ENCODE measurements at places on chromosomes 12 and 14.

DNA sequence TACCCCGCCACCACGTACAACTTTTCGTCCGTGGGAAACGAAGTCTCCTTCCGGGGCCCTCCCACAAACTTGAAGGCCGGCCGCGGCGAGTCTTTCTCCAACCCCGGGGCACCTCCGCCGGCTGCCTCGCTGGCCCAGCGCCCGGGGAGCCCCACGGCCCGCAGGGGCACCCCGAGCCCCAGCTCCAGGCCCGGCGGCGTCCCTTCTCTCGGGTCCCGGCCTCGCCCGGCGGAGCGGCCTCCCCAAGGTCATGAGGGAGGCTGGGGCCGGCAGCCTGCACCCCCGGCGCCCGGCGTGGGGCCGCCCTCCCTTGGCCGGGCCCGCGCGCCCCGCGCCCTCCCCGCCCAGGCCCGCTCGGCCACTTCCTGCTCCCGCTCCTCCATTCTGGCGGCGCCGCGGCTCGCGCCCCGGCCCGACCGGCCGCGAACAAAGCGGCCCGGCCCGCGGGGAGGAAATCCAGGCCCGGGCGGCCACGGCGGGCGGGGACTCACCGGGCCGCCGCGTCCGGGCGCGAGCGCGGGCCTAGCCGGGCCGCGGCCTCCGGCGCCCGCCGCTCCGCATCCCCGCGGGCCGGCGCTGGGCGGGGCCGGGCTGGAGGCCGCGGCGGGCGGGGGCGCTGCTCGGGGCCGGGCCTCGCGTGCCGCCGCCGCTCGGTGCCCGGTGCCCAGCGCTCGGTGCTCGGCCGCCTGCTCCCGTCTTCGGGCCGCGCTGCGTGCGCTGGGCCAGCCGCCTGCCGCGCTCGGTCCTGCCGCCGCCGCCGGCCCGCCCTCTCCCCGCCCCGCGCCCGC is at the start of gene AKT1:
TSS of gene AKT1 (minus strand) at position 756 of the 788 bp plus-strand sequence. CDS start 3,105 bp downstream, outside the sequence.
- no peak for DNase-seq
- H3K27me3 ChIP-seq, result no peaks in the 10 kb centered on the region
- H3K4me3 ChIP-seq, result peak within 1 kb of the TSS; percentile 88
- H3K4me1 ChIP-seq, result no peaks in the 10 kb centered on the region
- peaks cover 14% of the 10 kb centered on the region for H3K36me3 ChIP-seq
- H3K27ac ChIP-seq, result peak within 1 kb of the TSS; percentile 88

- no peaks in the 10 kb centered on the region for H3K27me3 ChIP-seq
- no peak overlapping the region for H3K27ac ChIP-seq
- no peak overlapping the region for H3K4me3 ChIP-seq
- H3K4me1 ChIP-seq, result no peaks in the 10 kb centered on the region
- no peak for DNase-seq
- H3K36me3 ChIP-seq, result no peaks in the 10 kb centered on the region
Observed at GRCh38 chr14:76647697-76648298, 113.5 kb upstream of the VASH1 start.

GRCh38 chr12:65188179-65188701 is 18.9 kb downstream of the LEMD3 start:
- no peaks in the 10 kb centered on the region for H3K27me3 ChIP-seq
- DNase-seq, result no peak
- no peak overlapping the region for H3K27ac ChIP-seq
- H3K4me1 ChIP-seq, result peaks cover 9% of the 10 kb centered on the region
- no peak overlapping the region for H3K4me3 ChIP-seq

DNA sequence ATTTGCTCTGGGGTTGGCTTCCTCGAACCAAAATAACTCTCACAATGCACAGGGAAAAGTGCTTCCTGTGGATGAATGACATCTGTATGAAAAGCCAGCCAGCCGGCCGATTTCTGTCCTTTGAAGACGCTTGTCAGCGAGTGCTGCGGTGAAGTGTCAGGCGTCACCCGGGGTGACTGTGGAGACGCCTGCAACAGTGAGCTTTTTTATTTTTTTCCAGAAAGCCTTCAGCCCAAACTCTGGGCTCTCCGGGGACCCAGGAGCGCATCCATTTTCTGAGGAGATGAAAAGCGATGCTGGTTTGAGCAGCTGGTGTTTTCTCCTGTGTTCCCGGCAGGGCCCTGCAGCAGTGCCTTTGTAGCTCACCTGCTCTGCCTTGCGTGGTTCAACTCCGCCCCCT is 147.9 kb upstream of the MYL2 start:
- no peaks in the 10 kb centered on the region for H3K27me3 ChIP-seq
- no peak overlapping the region for H3K4me3 ChIP-seq
- DNase-seq, result no peak
- no peaks in the 10 kb centered on the region for H3K4me1 ChIP-seq

DNA sequence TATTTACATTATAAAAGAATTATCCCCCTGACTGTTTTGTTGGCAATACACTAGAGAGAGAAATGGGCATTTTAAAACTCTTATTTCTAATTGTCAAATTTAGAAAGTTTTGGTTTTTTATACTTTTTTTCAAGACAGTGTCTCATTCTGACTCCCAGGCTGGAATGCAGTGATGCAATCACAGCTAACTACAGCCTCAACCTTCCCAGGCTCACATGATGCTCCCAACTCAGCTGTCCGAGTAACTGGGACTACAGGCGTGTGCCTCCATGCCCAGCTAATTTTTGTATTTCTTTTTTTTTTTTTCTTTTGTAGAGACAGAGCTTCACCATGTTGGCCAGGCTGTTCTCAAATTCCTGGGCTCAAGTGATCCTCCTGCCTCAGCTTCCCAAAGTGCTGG is 8.3 kb upstream of the OR11H6 start:
- no peak overlapping the region for H3K27ac ChIP-seq
- no peaks in the 10 kb centered on the region for H3K36me3 ChIP-seq
- no peak for DNase-seq
- no peaks in the 10 kb centered on the region for H3K27me3 ChIP-seq
- H3K4me3 ChIP-seq, result no peak overlapping the region

- no peaks in the 10 kb centered on the region for H3K36me3 ChIP-seq
- no peak overlapping the region for H3K4me3 ChIP-seq
- H3K27me3 ChIP-seq, result no peaks in the 10 kb centered on the region
- peak; percentile 47 for DNase-seq
- H3K27ac ChIP-seq, result no peak overlapping the region
Observed at GRCh38 chr12:52602552-52602951, 1.3 kb upstream of the KRT72 start.

Measured in right atrium auricular region (tissue), 2 donors.